Activated CD8-positive, alpha-beta memory T cell treated with anti-CD3 and anti-CD28 coated beads, Interleukin-2, amount 50 U/mL, for 48 hours (primary cell): ENCODE measurements at places on chromosomes 5 and 9.

GRCh38 chr5:150408231-150408943, 4.3 kb downstream of the CD74 start:
- DNase-seq: no peak

DNA sequence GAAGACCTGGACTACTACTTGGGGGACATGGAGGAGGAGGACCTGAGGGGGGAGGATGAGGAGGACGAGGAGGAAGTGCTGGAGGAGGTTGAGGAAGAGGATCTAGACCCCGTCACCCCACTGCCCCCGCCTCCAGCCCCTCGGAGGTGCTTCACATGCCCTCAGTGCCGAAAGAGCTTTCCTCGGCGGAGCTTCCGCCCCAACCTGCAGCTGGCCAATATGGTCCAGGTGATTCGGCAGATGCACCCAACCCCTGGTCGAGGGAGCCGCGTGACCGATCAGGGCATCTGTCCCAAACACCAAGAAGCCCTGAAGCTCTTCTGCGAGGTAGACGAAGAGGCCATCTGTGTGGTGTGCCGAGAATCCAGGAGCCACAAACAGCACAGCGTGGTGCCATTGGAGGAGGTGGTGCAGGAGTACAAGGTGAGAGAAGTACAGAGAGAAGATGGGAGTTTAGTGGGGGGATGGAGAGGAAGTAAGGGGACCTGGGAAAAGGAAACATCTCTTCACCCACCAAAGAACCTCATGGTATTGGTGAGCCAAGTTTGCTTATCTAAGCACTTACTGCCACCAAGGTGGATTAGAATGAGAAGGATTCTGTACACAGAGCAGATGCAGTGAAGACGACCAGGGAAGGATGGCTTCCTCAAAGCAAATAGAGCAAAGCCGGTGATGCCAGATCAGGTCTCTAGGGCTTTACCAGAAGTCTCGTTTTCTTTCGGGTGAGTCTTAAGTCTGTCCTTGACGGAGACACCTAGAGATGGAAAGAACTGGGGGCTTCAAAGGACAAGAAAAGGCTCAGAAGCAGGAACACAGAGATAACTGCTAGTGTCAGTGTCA, 1.5 kb downstream of the TRIM41 start:
- peak; percentile 66 for DNase-seq

GRCh38 chr5:108660291-108660690, 87.4 kb upstream of the FER start:
- DNase-seq: no peak

- DNase-seq: no peak
Observed at GRCh38 chr5:72921886-72922285, 34.0 kb upstream of the FCHO2 start.

DNA sequence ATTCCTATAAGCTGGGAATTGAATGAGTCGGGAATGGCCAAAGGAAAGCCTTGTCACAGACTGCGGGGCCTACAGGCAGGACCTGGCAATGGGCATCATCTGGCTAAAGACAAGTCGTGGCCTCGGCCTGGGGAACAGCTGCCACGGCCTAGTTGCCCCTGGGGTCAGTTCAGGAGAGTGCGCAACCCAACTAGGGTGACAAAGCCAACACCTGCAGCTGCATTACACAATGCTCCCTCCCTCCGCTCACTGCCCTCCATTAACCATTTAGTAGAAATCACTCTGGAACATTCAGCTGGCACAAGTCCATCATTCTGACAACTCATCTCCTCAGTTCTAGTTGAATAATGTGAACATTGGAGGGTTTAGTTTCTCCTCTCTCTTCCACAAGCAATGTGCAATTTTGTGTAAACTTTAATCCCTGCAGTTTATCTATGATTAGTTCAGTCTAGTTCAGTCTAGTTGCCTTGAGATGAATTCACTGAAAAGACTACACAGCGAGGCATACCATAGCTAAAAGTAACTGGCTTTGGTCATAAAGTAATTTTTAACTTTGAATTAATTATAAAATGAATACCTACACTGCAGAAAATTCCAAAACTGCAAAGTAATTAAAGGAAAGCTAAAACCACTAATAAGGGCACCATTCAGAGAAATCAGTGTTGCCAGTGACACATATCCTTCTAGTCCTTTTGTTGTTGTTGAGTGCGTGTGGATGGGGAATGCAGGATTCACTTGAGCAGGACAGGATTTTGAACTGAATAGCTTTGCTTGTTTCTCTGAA, 5.1 kb downstream of the GLDC start:
- DNase-seq: no peak

- no peak for DNase-seq
Observed at GRCh38 chr5:88889189-88890069, 6.4 kb upstream of the MEF2C start.

DNA sequence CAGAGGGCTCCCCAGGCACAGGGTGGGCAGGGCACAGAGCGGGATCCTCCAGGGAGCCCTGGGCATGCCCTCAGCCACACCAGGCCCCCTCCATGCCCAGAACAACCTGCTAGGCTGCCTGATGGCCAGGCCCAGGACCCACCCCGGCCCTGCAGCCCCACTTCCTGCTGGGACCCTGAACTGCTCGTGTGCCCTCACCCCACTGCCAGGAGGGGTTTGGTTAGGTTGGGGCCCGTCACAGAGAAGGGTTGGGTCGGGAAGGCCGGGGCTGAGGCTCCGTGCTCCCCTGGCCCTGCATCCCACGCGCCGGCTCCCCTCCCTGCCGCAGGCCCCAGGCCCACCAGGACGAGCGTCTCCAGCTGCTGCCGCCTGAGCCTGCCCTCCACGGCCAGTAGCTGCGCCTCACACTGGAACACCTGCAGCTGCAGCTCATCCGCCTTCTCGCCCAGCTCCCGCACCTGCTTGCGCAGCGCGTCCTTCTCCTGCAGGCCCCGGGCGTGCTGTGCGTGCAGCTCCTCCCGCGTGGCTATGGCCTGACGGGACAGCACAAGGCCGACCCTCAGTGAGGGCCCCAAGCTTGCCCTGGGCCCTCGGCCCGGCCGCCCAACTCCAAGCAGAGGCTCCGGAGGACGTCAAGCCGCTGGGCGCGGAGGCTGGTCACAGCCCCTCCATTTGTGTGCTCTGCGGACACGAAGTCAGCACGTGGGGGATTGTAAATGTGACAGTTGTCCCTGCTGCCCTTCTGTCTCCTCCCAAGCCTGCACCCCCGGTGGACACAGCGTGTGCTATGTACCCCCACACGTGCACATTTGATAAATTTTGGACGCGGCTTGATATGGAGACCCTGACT, 4.0 kb upstream of the DNLZ start:
- DNase-seq: no peak

- no peak for DNase-seq
Observed at GRCh38 chr9:75639971-75640610, 250.4 kb upstream of the PCSK5 start.

DNA sequence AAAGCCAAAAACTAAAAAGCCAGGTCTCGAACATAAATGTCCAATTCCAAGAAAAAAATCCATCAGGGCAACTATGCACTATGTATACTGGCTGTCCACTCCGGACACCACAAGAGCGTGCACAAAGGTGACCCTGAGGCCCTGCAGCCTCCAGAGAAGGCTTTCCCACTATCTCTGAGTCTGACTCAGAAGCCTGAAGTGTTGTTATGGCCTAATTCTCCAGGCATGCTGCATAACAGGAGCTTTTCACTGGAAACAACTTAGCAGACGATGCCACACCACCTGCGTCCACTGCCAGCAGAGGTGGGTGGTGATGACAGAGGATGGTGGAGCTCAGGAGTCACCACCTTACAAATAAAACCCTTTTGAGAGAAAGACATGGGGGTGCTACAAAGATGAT, 63.7 kb downstream of the HABP4 start:
- DNase-seq: no peak

DNA sequence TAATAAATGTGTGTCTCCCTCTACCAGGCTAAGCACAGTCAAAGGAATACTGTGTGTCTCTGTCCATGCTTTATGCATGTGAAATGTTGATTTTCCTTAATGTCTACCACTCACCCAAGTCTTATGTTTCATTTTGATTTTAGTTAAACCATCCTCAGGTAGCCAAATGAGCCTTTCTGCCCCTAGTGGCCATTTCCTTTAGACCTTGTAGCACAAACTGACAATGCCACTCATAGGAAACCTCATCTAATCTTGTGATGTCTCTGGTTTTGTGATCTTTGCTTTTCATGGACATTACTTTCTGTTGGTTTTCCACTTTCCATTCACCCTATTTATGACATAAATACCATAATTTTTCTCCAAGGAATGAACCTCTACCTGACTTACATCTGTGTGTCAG, 820.8 kb downstream of the MAT2B start:
- no peak for DNase-seq

- no peak for DNase-seq
Observed at GRCh38 chr9:109602987-109603386, 104.9 kb upstream of the PTPN3 start.

- DNase-seq: no peak
Observed at GRCh38 chr5:52920929-52921328, 68.2 kb upstream of the ITGA2 start.

GRCh38 chr9:132743931-132744479, 73.7 kb downstream of the GTF3C4 start:
- peak; percentile 22 for DNase-seq

GRCh38 chr9:134858051-134858841, 22.4 kb upstream of the FCN2 start:
- DNase-seq: peak; percentile 72

DNA sequence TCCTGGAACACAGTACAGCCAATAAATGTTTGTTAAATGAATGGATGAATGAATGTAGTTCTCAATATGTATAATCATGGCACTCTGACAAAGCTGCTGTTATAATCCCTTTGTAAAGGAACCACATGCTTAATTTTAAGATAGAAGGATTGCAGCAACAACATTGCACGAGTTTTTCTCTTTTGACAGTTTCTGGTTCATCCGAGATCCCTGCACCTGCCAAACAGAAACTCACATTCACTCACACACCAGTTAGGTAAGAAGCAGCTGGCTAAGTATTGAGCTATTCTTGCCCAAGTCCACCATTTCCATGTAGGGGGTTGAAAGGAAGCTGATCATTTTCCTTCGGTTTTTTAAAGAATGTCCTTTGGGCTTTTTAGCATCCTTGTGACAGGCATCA, 133.7 kb upstream of the MAP1B start:
- no peak for DNase-seq

DNA sequence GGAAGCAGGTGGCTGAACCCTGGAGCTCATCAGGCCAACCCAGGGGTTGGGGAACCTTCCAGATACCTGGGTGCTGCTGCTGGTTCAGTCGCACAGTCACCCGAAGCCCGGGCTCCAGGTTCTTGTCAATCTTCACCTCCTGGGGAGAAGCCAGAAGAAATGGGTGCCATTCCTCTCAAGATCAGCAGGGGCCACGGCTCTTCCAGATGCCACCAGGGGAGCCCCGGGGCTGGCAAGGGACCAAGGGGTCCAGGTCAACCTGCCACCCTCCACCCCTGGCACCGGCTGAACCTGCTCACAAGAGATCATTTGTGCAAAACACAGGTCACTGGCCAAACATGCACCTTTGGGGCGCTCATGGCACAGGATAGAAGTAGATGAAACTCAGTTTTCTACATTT, 4.7 kb downstream of the SPOUT1 start:
- no peak for DNase-seq

GRCh38 chr5:158435161-158435616, 576.2 kb upstream of the CLINT1 start:
- DNase-seq: no peak

DNA sequence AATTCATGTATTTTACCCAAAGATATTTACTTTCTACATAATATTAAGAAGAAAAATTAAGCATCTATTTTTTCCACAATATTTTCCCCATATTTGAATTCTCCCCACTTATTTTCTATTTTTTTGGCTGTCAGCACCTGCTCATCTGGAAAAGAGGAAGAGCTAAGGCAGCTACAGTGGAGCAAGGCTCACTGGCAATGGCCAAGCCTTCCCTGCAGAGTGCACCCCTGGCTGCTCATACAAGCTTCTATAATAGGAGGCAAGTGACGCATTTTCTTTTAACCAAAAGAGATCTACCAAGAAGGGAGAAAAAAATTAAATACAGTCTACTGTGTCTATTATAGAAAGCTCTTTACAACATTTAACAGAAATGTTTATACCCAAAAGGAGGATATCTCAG, 72.5 kb downstream of the AUH start:
- no peak for DNase-seq

GRCh38 chr5:109573766-109574165, 116.0 kb upstream of the MAN2A1 start:
- DNase-seq: no peak

DNA sequence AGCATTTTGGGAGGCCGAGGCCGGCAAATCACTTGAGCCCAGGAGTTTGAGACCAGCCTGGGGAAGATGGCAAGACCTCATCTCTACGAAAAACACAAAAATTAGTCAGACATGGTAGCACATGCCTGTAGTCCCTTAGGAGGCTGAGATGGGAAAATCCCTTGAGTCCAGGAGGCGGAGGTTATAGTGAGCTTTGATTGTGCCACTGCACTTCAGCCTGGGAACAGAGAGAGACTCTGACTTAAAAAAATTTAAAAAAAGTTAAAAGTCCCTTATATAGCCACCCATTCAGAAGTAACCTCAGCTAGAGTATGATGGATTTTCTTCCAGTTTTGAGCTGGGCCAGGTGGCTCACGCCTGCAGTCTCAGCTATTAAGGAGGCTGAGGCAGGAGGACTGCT, 72.4 kb downstream of the UGCG start:
- DNase-seq: no peak

GRCh38 chr5:117327511-117327910, 752.9 kb upstream of the SEMA6A start:
- no peak for DNase-seq

GRCh38 chr9:111937781-111938426, 41.3 kb downstream of the UGCG start:
- peak; percentile 78 for DNase-seq

GRCh38 chr9:124004593-124004992, 7.0 kb upstream of the LHX2 start:
- DNase-seq: no peak

DNA sequence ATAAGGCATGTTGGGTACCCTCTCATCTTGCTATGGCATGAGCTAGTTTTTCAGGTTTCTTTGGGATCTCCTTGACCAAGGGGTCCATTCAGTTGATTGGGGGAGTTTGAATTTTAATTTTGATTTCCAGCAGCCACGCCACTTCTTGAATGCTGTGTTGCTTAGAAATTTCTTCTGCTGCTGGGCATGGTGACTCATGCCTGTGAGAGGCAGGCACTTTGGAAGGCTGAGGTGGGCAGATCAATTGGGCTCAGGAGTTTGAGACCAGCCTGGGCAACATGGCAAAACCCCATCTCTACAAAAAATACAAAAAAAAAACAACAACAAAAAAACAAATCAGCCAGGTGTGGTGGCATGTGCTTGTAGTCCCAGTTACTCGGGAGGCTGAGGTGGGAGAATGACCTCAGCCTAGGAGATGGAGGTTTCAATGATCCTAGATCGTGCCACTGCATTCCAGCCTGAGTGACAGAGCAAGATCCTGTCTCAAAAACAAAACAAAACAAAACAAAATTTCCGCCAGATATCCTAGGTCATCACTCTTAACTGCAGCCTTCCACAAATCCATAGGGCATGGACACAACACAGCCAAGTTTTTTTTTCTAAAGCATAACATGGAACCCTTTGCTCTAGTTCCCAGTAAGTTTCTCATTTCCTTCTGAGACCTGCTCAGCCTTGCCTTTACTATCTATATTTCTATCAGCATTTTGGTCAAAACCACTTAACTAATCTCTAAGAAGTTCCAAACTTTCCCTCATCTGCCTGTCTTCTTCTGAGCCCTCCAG, 17.7 kb downstream of the TMC1 start:
- DNase-seq: no peak

GRCh38 chr5:53200306-53200705, 90.7 kb upstream of the MOCS2 start:
- DNase-seq: no peak
